Panc1 (cell line): ENCODE measurements at places on chromosomes 13 and 19. TPM values are rescaled to one million over a fixed set of nuclear protein-coding genes. Genes with fewer than 3 reads are reported as not detected.

The CGB3 gene
- total RNA-seq, result not detected

The PCDH8 gene
- total RNA-seq, result not detected

The BRME1 gene
- total RNA-seq, result 6.5 TPM

The KMT5C gene
- 30.6 TPM for total RNA-seq

DNA sequence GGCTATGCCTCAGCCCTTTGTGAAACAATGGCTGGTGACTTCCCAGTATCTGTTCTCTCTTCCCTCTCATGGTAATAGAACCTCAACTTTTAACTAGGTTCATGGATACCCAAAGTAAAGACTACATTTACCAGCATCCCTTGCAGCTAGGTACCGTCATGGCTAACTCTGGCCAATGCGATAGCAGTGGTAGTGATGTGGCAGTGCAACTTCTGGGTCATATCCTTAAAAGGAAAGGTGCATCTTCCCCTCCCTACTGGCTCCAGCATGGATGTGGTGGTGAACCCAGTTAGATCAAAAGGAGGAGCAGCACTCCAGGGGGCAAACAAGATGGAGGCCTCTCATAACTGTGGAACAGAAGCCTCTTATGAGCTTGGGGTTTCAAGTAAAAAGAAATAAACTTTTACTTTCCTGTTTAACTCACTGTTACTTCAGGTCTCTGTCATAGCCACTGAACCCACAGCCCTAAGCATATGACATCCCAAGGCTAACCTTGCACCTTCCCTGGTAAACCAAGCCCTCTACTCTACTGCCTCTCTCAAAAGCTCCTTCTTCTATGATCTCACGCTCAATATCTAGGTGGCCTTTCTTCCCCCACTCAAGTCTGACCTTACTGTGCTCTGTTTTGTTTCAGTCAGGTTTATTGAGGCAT is 104.4 kb downstream of the DOCK9 start:
- no peak for DNase-seq

DNA sequence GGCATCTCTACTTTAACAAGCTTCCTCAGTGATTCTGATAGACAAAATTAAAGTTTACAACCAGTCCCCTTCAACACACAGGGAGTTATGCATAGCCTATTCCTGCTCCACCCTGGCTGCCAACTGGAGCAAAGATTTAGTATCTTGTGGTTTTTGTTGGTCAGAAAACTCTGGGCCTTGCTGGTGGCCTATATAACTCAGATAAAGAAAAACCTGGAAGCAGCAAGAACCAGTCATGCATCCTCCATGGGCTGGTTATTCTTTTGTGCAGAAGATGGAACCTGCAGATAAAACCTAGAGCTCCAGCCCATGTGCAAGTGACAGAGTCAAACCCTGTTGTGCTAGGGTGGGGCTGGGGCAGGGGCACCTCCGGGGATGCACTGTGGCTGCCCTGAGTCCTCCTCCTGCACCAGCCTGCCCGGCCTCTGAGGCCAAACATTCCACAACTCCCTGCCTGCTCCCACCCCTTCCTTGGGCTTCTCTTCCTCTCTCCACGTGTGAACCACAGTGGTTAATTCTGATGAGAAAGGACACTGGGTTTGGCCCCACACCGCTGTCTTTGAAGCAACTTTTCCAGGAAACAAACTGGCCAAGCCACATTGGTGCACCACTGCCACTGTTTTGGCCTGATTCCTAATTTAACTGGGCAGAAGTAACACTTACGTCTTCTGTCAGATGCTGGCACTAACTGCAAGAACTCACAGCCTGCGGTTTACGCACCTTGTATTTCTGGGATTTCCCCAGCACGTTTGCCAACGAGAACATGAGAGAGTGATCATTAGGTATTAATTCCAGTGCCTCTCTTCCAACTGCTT is 23.3 kb upstream of the GGACT start:
- no peak for DNase-seq

GRCh38 chr19:53246498-53246897 is 8.2 kb downstream of the ZNF677 start:
- no peak for DNase-seq

DNA sequence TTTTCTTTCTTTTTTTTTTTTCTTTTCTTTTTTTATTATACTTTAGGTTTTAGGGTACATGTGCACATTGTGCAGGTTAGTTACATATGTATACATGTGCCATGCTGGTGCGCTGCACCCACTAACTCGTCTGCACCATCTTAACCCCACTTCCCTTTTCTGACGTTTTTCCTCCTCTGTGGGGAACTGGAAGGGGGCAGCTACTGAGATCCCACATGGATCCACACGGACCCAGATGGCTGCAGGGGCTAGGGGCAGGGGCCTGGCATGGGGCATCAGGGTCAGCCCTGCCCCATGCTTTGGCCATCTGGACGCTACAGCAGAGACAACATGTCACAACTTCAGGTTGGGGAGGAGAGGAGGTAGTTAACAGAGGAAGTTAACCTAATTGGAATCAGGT is 54.3 kb downstream of the RUBCNL start:
- no peak for DNase-seq

GRCh38 chr19:19530423-19530804 is 1.7 kb downstream of the YJEFN3 start:
- no peak for DNase-seq

- no peak for DNase-seq
Observed at GRCh38 chr13:108785844-108786243, 156.4 kb downstream of the MYO16 start.

DNA sequence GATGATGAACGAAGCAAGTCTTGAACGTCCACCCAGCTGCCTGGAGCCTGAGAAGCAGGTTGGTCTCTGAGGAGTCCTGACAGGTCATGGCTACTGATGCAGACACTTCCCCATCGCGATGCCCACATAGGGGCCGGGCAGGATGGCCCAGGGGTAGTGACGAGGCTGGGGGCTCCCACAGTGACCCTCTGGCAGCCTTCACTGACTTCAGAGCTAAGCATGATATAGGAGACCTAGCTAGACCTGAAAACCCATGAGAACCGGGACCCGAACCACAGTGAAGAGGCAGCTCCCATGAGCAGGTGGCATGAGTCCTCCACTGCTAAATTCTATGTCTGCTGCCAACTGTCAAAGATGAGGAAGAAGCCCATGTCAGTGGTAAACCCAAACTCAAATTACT is 91.7 kb downstream of the RNASEH2B start:
- no peak for DNase-seq
